ENCODE measurements at places on chromosomes 4 and X. TPM values are rescaled to one million over a fixed set of nuclear protein-coding genes. Genes with fewer than 3 reads are reported as not detected.

GRCh38 chr4:168771251-168771650 lies 238.8 kb downstream of the CBR4 start:
- DNase-seq: no peak

- DNase-seq: no peak
Observed at GRCh38 chr4:118955515-118955914, 66.9 kb downstream of the SYNPO2 start.

DNA sequence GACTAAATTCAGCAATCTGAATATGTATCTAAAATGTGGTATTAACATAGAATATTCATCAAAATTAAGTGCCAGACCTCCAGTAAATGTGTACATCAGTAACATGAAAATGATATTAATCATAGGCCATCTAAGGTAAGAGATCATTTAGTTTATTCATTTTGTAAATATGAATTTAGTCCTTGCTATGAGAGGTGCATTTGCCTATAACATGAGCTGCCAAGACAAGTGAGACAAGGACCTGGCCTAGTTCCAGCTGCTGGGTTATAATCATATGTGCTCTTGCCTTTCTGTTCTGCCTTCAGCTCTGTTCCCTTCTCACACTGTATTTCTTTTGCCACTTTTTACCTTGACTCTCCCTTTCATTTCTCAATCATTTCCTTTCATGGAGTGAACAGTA lies 160.0 kb downstream of the STIM2 start:
- no peak for DNase-seq

Gene CXCL6
- total RNA-seq: 0.73 TPM

Gene FAM200B
- total RNA-seq: 42.7 TPM

Gene HTR2C
- total RNA-seq: 0.75 TPM

Gene ADH7
- not detected for total RNA-seq

Gene FOXR2
- not detected for total RNA-seq

Gene CLTRN
- total RNA-seq: 2.2 TPM

Measured in ureter (tissue), 1 donor.